ENCODE measurements at places on chromosomes 7 and 10. TPM values are rescaled to one million over a fixed set of nuclear protein-coding genes. Genes with fewer than 3 reads are reported as not detected.

Gene OR2A1
- not detected for total RNA-seq

Gene ABCA13
- total RNA-seq: not detected

Gene AOAH
- not detected for total RNA-seq

Gene UBE3C
- 61.4 TPM for total RNA-seq

Gene GPC2
- 0.23 TPM for total RNA-seq

Gene VSTM2A
- not detected for total RNA-seq

Gene CELF2
- 47.8 TPM for total RNA-seq

Gene METTL27
- total RNA-seq: 7.0 TPM

Gene SPDYE18
- not detected for total RNA-seq

Gene RADIL
- total RNA-seq: 1.3 TPM

Gene SHH
- not detected for total RNA-seq

All from pericardium fibroblast (primary cell).